NCI-H2171 (cell line): ENCODE measurements at places on chromosomes 3 and 15.

GRCh38 chr15:101676921-101677329, 24.7 kb upstream of the TM2D3 start:
- DNase-seq: peak; percentile 80

- no peak for DNase-seq
Observed at GRCh38 chr3:69390771-69391170, 4.9 kb upstream of the FRMD4B start.

DNA sequence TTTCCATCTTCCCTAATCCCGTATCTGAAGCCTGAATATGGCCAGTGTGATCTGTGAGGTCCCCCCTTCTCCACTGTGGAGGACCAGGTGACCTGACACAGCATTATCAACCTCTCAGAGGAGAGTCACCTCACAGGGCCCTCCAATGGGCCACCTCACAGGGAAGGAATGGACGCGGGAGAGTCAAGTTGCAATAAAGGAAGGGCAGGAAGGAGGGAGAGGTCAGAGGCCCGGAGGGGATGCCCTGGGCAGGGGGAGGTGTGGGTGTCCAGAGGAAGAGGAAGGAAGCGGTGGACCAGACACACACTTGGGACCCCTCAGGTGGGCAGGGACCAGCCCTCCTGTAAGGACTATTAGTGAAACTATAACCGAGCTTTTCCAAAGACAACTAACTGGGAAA, 14.6 kb upstream of the LRRC15 start:
- DNase-seq: no peak

- DNase-seq: no peak
Observed at GRCh38 chr15:73800662-73801345, 47.7 kb upstream of the INSYN1 start.

GRCh38 chr3:1380926-1381646, 288.3 kb downstream of the CNTN6 start:
- no peak for DNase-seq

DNA sequence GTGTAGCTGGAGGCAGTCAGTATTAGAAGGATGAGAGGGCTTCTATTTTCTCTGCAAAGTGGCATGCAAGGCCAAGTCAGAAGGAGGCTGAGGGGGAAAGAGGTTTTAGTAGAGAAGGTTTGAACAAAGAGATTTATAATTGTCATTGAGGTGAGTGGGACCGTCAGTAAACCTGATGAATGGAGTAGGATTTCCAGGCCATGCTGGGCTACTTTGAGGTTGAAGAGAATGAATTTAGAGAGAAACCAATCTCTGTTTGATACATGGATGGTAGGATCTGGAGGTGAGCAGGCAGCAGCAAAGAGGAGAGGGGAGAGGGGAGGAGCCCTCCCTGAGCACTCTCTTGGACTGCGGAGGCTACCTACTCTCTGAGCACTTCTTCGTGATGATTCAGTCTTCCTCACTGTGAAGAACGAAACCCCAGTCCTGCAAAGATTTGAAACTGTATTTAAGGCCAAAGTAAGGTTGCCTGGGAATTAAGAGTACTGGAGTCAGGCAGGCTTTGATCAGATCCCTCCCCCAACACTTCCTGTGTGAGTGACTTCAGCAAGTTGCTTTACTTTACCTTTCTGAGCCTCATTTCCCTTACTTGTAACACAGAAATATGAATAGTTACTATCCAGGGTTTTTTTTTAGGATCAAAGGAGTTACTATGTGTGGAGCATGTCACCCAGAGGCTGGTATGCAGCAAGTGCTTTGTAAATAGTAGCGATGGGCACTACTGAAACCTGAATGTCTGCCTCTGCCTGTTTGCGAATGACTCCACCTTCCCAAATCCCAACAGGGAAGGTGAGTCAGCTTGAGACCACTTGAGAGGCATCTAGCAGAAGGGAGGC, 75.8 kb downstream of the RPL39L start:
- DNase-seq: no peak

DNA sequence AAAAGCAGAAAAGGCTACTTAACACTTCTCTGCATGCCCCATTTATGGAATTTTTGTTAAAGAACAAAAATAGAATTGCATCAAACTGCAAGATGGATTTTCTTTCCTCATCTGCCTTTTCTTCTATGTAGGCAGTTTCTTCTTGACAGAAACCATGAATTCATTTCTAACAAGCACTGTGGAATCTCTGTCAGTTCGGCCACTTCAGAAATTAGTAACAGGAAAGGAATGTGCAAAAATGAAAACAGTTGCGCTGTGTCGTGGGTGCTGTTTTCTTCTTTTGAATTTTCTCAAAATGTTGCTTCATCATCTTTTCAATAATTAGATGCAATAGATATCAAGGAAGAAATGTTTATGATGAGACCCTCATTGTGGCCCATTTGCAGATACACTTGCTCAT, 151.6 kb downstream of the FOXB1 start:
- no peak for DNase-seq

DNA sequence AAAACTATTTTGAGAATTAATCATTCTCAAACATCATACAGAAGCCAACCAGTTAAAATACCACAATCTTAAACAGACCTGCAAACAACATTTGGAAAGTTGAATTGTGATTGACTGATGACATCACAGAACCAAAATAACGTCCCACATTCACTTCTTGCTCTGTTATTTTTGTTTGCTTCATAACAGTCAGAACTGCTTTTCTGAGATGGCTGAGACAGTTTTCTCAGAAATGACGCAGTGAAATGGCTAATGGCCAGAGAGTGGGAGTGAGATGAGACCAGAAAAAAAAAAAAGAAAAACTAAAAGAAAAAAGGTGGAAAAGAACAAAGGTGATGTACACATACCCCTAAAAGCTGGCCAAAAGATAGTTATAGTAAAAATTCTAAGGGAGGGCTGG, 1061.2 kb downstream of the FHIT start:
- no peak for DNase-seq

GRCh38 chr15:66702035-66702786, at the start of gene SMAD6:
SMAD6 (plus strand) TSS chr15:66702236; CDS start chr15:66703259, 1,023 bp downstream.
- peak; percentile 96 for DNase-seq

DNA sequence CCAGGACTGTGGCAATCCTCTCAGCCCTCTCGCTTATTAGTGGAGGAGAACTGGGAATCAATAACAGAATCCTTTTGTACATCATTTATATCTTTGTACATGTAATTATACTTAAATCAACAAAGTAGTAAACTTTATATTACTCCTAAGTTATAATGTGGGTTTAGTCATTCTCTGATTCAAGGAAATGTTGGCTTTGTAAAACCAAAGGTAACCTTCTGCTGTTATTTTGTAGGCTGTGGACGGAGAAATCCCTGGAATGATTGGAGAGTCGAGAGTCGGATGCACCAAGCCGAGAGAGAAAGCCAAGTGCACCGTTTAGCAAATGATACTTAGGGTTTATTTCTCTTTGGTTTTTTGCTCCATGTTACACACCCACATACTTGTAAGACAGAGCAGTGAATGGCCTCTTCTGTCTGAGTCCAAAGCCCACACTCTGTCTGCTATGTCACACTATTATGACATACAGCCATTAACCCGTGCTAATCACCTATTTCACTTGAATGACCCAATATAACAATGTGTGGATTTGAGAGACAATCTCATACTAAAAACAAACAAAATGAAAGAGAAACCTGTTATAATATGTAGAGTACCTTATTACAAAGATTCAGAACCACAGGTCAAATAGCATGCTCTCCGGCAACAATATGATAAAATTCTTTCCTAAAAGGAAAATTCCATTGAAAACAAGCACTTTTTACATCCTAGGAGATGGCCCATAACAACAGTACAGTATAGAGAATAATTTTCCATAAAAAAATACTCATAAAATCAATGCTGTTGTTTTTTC, 72.2 kb downstream of the MECOM start:
- no peak for DNase-seq

DNA sequence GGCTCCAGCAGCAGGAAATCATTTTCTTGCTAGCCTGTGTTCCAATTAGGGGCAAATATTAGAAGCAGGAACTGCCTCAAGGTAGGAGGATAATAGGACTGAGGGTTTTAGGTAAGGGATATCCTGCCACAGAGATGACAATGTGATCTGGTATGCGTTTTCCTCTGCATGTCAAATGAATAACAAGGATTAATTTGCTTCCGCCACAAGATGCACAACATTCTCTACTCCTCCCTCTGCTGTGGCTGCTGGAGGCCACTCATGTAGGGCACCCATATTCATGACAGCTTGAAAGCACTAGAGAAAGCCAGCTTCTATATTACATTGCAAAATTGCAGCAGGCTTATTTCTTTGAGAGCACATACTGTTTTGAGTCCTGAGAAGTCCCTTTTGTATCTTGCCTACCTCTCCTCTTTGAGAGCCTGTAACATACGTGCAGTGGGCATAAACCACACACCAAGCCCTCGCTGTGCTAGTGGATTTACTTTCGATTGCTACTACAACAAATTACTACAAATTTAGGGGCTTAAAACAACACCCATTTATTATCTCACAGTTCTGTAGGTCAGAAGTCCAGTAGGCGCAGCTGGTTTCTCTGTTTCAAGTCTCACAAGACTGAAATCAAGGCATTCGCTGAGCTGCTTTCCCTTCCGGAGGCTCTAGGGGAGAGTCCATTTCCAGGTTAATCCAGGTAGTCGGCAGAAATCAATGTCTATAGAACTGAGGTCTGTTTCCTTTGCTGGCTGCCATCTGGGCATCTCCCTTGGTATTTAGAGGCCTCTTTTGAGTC, 5.9 kb upstream of the CD47 start:
- no peak for DNase-seq

DNA sequence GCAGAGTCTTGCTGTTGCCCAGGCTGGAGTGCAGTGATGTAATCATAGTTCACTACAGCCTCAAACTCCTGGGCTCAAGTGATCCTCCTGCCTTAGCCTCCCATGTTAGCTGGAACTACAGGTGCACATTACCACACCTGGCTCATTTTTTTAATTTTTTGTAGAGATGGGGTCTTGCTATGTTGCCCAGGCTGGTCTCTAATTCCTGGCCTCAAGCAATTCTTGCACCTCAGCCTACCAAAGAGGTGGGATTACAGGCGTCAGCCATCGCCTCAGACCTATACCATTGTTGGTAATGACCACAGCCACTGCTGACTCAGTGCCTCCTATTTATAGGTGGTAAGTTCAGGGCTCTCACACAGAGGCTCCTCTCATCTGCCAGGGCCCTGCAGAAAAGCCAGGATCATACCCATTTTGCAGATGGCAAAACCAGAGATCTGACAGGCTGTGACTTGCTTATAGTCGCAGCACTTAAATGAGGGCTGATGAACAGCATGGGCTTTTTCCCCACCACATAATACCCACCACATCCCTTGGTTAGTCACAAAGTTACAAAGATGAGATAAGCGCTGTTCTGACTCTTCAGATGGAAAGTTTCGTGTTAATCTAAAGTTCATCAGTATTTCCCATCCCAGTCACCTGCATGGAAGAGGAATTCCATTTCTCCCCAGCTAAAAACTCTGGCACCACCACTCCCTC, 21.8 kb upstream of the SPATA12 start:
- no peak for DNase-seq

DNA sequence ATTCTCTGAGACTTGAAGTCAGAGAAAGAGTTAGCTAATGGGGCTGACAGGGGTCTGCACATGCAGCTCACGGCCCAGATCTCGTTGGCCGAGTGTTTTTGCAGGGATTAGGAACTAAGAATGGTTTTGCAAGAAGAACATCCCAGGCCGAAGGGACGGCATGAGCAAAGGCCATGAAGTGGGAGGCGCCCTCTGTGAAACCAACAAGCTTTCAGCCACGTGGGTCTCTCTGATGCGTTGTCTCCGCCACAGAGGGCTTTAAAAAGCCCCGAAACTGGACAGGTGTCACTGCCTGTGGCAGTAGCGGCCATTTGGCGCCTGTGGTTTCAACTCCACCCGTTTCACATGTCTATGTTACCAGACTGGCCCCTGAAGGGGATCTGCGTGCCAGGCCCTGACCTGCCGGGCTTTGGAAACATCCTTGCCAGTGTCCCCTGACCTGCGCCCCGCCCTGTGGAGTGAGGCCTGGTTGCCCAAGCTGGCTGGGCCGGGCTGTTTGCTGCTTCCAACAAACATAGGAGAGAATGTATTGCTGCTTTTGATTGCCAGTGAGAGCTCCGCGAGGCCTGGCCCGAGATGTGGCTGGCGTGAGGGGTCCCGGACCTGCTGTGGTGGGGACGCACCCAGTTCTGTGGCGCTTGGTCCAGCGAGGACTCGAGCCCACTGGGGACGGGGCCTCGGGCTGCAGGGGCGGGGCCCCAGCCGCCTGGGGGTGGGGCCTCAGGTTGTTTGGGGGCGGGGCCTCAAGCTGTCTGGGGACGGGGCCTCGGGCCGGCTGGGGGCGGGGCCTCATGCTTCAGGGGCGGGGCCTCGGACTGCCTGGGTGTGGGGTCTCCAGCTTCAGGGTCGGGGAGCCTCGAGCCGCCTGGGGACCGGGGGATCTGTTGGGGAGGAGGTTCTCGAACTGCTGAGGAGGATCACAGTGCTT, 30.4 kb downstream of the GOLGA6L2 start:
- no peak for DNase-seq

- DNase-seq: no peak
Observed at GRCh38 chr3:11373235-11373634, 101.0 kb downstream of the ATG7 start.

DNA sequence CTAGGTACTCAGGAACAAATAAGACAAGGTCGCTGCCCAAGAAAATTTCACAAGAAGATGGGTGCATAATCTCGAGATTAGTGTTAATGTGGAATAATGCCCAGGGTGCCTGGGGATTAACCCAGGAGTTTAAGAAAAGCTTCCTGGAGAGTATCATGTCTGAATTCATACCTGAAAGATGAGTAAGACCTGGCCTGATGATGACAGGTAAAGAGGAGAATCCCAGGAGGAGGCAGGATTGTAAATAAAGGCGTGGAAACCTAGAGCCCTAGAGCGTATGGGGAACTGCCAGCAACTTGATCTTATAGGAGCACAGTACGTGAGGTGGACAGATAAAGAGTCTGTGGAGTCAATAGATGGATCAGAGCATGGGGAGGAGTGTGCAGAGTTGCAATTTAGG, 43.0 kb downstream of the ARRDC4 start:
- no peak for DNase-seq

- DNase-seq: no peak
Observed at GRCh38 chr3:146359841-146360240, 108.9 kb upstream of the PLSCR4 start.

- no peak for DNase-seq
Observed at GRCh38 chr15:70014860-70015490, 82.7 kb downstream of the TLE3 start.

DNA sequence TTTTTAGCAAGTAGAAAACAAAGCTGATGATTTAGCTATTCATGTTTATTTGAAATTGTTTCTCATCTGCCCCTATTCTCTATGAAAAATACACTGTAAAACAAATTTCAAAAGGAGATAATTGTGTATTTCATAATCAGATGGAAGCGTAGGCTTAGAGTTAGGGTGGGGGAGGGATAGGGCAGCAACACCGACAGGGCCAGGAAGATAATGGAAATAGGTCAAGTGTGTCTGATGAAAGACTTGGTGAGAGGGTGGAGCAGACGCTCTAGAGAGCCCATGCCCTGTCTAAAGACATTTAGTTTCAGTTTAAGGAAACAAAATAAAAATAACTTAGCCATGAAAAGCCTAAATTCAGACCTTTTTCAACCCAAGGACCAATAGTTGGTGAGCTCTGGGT, 51.6 kb upstream of the ARL6 start:
- no peak for DNase-seq

- no peak for DNase-seq
Observed at GRCh38 chr3:4680871-4681300, 187.7 kb downstream of the ITPR1 start.
